NCI-H1417 treated with DMSO at 0.1 percent for 48 hours (cell line): ENCODE measurements at places on chromosomes 6 and 20.

DNA sequence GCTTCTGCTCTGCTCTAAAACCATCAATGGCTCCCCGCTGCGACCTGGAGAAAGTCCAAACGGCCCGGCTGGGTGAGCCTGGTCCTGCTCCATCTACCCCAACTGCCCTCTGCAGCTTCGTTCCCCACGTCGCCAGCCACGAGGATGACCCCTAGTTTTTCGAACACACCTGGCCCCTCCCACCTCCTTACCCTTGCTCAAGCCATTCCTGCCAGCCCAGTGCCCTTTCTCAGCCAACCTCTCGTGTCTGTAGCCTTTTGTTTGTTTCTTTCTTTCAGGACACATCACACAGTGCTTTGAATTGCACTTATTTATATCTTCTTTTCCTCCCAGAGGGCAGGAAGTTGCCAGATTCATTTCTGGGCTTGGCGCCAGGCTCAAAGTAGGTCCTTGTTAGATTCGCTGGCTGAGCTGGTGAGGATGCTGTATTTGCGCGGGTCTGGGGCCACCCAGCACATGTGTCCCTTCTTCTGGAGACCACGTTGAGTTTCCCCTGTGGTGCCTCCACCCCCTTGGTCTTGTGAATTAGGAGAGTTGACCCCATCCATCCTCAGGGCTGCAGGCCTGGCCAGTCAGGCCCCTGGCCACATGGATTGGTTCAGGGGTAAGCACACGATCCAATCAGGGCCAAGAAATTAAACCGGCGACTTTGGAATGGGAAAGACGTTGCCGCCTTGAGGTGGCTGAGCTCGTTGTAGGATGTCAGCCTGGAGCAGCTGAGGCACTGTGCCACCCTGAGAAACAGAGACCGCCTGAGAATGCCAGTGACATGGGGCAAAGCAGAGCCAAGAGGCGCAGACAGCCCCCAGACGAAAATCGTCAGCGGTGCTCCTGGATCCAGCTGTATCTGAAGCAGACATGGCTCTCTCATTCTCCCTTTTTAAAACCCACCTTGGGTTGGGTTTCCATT, 156.0 kb downstream of the CEBPB start:
- no peak for DNase-seq

DNA sequence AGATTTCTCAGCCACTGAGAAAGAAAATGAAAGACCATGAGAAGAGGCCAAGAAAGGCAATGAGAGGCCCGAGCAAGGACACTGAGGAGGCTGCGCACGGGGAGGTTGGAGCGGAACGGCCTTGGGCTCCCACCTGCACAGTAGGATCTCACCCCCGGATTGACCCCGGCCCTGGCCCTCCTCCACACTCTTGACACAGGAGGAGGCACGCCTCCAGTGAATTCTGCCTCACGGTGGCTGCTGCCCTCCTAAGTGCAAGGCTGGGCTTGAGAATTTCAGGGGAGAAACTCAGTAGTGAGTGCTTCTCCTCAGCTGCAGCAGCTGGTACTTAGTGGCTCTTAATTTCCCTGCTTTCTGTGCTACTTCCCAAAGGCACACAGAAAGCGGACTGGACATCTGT, 18.0 kb downstream of the MRPL14 start:
- DNase-seq, result no peak

- DNase-seq, result no peak
These were observed 13.8 kb downstream of the NQO2 start for GRCh38 chr6:3013486-3013885.

- DNase-seq, result no peak
These were observed 45.7 kb downstream of the OR2B2 start for GRCh38 chr6:27866357-27867050.

DNA sequence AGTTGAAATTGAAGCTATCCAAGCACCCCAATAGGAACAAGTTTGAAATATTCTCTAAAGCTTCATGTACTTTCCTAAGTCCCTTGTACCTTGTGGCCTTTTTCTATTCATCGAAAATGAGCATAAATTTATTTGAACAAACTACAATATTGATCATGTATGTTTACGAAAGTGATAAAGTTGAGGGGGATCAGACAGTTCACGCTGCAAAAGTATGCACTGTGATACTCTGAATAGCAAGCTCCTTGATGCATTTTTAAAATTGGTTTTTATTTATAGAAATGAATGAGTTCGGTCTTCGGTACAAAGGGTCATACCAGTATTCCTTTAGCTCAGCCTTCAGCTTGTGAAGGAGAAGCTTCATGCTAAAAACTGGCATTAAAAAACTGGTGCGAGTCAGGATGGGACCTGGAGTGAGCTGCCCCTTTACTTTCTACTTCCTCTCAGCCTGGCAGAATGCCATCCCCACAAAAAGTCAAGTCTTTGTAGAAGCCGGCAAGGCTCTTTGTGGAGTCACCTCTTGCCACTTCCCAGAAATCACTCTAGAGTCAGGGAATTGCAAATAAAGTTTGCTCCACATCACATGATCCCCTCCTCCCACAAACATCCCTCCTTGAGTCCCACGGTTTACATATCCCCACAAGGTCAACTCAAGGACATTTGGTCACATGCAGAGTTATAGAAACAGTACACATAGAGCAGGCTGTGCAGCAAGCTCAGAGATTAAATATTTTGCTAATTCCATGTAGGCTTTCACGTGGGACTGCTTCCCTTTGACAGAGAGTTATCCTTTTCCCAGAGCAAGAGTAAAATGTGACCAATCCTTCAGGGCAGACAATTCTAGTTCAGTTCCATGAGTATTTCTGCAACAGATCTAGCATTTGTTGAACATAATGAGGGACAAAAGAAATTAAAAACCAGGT, 34.6 kb upstream of the ADGRF1 start:
- no peak for DNase-seq

DNA sequence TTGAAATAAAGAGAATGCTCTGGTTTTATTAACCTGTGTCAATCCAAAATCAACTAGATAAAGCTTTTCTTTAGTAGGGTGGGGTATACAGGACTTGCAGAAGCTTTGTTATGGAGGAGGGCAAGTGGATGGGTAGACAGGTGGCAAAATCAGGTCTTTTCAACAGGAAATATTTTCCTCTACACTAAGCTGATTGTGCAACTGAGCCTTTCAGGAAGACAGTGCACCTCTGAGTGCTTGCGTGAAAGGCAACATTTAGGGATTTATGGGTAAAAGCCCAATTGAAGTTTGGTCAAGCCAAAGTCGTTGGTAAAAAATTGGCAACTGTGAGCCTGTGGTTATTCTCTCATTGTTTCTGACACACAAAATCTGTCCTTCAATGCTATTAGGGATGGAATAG, 23.8 kb upstream of the TUBB2A start:
- DNase-seq, result no peak

DNA sequence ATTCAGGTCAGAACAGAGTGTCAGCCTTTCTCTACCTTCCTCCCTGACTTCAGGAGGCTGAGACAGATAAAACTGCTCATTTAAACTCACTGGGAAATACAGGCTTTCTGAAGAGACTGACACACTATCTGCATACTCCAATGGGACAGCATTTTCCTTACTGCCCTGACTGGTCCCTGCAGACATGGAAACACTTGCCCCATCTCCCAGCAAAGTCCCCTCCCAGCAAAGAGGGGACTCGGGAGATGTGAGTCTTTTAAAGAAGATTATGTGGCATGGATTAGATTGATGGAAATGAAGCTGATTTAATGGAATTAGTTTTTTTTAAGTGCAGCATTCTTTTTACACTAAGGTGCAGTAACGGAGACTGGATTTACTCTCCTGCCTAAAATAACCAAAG, 90.8 kb downstream of the CFAP61 start:
- DNase-seq, result no peak

- no peak for DNase-seq
These were observed 145.6 kb downstream of the JARID2 start for GRCh38 chr6:15391500-15391899.
